Activated naive CD4-positive, alpha-beta T cell (primary cell): ENCODE measurements at places on chromosomes 5 and 9.

GRCh38 chr5:127922603-127923002, 161.0 kb upstream of the SLC12A2 start:
- DNase-seq, result no peak

DNA sequence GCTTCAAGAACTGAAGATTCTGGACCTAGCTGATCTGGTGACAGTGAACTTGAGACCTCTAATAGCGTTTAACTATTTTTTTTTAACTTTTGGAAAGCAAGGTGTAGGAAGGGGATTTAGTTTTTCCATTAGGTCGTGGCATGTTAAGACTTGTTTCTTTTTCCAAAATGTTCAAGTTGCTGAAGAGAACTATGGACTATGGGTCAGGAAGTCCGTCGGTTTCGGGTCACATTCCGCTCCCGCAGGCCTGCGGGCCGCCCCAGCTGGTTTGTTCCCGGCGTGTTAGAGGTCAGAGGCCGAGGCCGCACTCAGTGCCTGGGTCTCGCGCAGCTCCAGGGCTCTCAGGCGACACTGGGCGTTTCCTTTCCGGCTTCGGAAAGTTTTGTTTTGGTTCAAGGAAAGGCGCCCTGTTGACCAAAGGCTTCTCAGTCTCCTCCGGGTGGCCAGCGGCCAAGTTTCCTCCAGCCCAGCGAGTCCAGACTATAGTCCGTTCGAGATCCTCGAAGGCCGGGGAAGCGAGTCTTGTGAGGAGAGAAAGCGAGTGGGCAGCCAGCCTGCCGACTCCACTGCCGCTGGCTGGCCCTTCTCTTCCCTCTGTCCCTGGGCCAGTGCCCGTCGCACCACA, 586 bp upstream of the FCHO2 start:
- no peak for DNase-seq

DNA sequence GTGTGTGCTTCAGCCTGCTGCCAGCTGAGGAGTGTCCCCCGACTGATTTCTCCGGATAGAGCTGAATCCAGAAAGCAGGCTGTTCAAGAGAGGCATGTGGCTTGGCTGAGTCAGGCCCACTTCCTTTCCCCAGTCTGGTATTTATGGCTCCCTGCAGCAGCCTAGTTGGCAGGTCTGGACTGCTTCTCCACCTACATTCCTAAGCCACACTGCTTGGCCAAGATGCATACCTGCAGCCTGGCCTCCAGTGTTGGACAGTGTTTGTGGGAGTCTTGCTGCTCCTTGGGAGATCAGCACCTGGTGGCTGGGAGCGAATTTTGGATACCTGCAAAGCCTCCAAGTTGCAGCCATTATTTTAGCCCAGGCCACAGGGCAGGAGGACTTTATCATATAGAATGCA, 670.8 kb downstream of the ACTL7B start:
- no peak for DNase-seq

DNA sequence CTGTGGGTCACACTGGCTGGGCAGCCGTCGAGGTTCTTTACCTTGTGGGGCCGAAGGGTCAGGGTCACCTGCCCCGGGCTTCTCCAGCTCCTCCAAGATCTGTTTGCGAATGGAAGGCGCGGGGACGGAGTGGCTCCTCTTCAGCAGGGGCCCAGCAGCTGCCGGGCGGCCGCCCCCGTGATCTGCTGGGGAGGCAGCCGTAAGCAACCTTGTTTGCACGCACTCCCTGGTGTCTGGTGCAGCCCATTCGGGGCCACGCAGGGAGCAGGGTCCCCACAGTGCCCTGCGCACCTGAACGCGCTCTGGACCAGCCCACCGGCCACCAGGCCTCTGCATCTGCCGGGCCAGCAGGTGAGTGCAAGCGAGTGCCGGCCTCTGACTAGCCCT, 34.9 kb downstream of the PNPLA7 start:
- no peak for DNase-seq

- no peak for DNase-seq
Measured at GRCh38 chr5:60672693-60673264, 27.2 kb downstream of the DEPDC1B start.

DNA sequence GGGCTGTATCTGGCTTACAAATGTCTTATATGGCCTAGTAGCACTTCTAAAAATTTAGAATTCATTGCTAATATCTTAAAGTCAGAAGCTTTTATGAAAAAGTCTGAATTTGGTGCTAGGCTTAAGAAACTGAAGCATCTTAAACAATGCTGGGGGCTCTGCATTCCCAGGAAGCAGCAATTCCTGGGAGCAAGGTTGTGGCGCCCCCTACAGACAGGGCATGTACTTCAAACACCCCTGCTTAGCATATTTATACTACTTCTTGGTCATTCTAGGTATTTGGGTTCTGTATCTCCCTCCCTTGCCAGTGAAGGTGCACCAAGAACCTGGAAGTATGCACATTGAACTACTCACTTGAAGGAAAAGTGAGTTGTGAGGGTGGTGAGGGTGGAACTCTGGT, 64.6 kb upstream of the GRIA1 start:
- DNase-seq, result no peak

- no peak for DNase-seq
Measured at GRCh38 chr5:99030906-99031440, 102.2 kb upstream of the CHD1 start.

GRCh38 chr5:109516390-109516789, 106.6 kb upstream of the PJA2 start:
- no peak for DNase-seq

DNA sequence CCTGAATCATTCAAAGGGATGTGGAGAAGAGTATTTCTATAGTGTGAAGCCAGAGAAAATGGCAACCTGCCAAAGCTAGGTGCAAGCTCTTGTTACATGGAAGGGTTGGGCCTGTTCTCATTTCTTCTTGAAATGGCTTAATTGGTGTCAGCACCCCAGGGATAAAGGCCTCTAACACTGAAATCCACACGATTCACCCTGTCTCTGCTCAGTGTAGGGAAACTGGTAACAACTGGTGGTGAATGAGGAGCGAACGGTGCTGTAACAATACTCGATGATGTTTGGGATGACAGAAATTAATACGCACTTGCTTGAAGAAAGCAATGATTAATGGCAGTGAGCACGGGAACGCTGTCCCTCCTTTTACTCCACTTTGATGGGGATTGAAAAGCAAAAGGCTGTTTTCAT, 16.2 kb downstream of the PBX3 start:
- no peak for DNase-seq
